ENCODE measurements at places on chromosomes 3 and 15.

DNA sequence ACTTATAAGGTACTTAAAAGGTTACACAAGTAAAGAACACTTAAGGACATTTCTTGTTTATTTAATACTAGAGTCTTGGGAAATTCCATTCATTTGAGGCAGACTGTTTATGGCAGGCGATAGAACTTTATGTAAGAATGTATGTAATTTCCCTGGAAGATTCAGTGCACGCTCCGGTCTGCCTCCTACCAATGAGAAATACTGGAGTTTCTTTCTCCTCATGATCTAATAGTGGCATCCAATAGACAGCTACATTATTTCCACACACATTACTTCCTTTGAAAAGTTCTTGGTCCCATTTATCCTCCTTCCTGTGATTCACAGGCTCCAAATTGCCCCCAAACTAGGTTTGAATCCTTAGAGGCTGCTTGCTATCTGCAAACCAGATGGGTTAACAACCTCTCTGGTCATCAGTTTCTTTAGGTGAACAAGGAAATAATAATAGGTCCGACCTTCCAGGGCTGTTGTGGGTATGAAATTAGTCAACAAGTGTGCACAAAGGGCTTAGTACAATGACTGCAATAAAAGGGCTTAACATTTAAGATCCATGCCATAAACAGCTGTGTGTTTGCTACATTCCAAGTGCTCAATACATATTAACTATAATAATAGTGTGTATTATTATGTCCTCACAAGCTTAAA lies 30.7 kb downstream of the EIF4E3 start:
- DNase-seq: no peak

DNA sequence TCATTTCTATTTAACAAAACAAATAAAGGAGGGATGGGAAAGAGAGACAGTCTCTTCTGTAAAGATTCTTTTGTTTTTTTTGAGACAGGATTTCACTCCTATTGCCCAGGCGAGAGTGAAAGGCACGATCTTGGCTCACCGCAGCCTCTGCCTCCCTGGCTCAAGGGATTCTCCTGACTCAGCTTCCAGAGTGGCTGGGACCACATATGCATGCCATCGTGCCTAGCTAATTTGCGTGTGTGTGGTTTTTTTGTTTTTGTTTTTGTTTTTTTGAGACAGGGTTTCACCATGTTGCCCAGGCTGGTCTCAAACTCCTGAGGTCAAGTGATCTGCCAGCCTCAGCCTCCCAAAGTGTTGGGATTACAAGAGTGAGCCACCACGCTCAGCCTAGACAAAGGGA lies 23.3 kb downstream of the STAG1 start:
- DNase-seq: no peak

DNA sequence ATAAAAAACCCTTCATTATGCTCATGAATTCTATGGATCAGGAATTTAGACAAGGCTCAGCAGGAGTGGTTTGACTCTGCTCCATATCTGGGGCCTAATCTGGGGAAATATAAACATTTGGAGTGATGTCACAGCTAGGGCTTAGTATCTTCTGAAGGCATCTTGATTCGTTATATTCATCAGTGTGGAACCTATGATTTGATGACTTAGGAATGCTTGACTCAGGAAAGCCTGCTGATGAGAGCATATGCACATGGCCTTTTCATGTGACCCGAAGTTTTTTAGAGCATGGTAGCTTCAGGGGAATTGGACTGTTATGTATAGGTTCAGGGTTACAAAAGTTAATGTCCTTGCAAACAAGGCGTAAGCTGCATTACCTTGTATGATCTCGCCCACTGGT lies 184.9 kb upstream of the LRRC3B start:
- DNase-seq: no peak

DNA sequence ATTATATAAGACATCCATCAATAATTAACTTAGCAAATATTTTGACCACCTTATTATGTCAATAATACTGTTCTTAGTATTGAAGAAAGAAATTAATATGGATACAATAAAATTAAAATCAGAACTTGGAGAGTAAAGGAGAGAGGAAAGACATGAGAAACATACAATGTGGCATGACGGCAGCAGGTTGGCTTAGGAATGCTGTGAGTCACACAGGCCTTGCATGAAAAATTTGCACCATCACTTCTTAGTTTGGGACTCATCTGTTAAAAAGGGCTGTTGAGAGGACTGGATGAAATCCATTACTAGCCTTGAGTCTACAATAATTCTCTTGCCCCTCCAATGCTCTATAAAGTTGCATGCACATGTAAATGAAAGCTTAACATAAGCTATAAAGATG lies 880.8 kb downstream of the ROBO1 start:
- DNase-seq: no peak
